ENCODE measurements at places on chromosomes 5 and 9.

- DNase-seq = no peak
Measured at GRCh38 chr9:93276973-93277372, 93.0 kb downstream of the WNK2 start.

DNA sequence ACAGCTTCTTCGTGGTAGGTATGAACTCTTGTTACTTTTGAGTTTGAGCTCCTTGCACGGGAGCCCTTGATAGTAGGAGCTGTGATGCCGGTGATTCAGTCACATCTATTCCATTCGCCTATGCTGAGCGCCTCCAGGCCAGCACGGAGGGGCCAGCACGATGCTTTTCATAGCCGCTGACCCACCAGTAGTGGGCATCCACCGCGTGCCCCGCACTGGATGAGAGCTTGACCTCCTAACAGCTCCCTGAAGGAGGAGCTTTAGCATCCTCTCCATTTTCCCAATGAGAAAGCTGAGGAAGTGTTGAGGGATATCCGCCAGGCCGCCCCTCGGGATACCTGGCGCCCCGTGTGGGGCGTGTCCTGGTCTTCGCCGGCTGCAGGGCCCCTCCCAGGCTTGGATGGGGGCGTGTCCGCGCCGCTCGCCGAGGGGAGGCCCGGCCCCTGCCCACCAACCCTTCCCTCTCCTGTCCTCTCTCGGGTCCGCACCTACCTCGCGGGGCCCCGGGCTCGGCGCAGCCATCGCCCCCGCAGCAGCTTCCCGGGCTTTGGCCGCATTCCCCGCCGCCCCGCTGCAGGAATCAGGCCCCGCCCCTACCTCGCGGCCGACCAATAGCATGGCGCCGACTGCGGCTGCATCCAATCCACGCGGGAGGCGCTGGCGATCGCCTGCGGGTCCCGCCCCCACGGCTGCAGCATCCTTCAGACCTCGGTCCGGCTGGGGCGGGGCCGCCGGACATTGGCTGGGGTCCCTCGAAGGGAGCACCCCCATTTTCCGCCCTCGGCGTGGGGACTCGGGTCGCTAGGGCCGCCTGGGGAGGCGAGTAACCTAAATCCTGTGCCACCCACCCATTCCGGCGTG lies at the start of gene PIP5KL1:
TSS of gene PIP5KL1 (minus strand) at position 547 of the 861 bp plus-strand sequence. CDS start at position 522, 25 bp downstream.
- DNase-seq = peak; percentile 44

GRCh38 chr5:151497391-151498002 lies 50.1 kb downstream of the SLC36A1 start:
- no peak for DNase-seq

DNA sequence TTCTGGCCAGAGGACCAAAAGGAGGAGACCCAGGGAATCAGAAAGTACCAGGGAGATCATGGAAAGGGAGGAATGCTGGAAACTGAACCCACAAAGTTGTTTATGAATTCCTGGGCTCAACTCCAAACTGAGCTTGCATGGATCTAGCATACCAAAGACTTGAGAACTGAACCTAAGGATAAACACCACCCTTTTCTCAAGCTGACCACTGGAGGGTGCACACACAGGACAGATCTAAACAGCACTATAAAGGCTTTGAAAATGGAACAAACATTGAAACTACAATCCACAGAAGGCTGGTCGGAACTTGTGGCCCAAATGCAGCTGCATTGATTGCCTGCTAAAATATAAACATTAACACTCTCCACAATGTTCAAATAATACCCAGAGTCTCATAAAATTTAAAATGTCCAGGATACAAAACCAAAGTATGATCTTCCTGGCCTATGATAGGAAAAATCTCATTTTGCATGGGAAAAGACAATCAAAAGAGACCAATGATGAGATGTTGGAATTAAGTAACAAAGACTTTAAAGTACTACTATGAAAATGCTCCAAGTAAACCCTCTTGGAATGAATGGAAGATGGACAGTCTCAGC lies 15.6 kb upstream of the IRF1 start:
- peak; percentile 21 for DNase-seq

DNA sequence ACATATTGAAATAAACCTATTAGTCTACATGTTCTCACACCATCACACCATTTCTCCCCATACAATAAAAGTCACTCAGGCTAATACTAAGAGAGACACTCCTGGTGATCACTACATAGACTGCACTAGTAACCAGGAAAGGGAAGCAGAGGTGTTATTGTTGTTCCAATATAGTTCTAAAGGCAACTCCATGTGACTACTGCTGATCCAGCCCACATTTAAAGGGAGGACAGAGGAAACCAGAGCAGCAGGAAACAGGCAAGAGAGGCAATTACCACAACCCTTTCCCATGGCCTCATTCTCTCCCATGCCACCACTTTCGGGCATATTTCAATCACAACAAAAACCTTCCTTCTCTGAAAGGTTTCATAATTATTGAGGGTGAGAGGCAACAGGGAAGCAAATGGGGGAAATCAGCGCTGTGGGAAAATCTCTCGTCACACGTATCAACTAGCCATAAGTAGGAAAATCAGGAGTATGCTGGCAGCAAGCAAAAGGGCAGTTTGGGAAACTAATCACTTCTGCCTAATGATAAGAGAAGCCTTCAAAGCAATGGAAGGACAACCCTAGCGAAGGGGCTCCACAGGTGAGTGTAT lies 1.8 kb downstream of the UBAP2 start:
- DNase-seq = no peak

DNA sequence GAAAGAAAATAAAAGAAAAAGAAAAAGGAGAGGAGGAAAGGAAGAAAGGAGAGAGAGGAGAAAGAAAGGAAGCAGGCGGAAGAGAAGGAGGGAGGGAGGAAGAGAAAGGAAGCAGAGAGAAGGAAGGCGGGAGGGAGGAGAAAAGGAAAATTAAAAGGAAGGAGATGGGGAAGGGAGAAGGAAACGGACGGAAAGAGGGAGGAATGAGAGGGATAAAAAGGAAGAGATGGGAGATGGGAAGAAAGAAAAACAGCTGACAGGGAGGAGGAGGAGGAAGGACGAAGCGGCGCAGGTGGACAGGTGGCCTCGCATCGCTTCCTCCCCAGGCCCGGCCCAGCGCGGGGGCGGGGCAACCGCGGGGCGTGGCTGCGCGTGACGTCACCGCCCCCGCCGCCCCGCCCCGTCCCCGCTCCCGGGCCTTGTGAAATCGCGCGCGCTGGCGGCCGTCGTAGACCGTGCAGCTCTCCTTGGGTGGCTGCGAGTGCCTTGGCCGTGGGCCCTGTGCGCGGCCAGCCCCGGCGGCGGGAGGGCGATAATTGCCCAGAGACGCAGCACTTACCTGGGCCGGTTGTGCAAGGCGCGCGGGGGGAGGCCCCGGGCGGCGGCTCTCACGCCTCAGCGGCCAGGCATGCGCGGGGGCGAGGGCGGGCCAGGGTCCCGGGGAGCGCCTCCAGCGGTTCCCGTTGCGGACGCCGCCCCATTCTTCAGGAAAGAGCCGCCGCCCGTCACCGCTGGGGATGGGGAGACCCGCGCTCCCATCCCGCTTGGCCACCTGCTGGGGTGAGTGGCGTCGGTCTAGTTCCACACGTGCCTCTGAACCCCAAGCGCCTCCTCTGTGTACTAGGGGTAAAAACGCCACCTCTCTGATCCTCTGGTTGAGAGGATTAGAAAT lies 49.6 kb upstream of the FOXE1 start:
- no peak for DNase-seq

- no peak for DNase-seq
Measured at GRCh38 chr5:569358-569867, 42.7 kb upstream of the CEP72 start.

- no peak for DNase-seq
Measured at GRCh38 chr5:154370813-154371212, 75.0 kb upstream of the SAP30L start.
